CD4-positive, alpha-beta memory T cell (primary cell): ENCODE measurements at places on chromosomes 4 and X.

GRCh38 chr4:36900446-36900987 is 344.0 kb upstream of the NWD2 start:
- DNase-seq: no peak

GRCh38 chr4:108110450-108110849 is 58.3 kb downstream of the LEF1 start:
- DNase-seq: no peak

GRCh38 chrX:72100824-72101351 is 30.8 kb downstream of the RTL5 start:
- peak; percentile 89 for DNase-seq

DNA sequence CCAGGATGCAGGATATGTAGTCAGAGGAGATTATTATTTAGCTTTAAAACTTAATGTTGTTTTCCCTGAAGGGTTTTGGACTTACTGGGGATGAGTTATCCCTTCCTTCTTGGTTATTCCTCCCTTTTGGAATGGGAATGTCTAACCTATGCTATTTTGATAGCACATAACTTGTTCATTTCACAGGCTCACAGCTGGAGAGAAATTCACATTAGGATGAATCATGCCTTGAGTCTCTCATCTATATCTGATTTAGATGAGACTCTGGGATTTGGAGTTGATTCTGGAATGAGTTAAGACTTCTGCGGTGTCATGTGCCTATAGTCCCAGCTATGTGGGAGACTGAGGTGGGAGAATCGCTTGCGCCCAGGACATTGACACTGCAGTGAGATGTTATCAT is 81.1 kb downstream of the ATP11C start:
- no peak for DNase-seq

- no peak for DNase-seq
Measured at GRCh38 chrX:72705814-72706213, 8.3 kb downstream of the PHKA1 start.

DNA sequence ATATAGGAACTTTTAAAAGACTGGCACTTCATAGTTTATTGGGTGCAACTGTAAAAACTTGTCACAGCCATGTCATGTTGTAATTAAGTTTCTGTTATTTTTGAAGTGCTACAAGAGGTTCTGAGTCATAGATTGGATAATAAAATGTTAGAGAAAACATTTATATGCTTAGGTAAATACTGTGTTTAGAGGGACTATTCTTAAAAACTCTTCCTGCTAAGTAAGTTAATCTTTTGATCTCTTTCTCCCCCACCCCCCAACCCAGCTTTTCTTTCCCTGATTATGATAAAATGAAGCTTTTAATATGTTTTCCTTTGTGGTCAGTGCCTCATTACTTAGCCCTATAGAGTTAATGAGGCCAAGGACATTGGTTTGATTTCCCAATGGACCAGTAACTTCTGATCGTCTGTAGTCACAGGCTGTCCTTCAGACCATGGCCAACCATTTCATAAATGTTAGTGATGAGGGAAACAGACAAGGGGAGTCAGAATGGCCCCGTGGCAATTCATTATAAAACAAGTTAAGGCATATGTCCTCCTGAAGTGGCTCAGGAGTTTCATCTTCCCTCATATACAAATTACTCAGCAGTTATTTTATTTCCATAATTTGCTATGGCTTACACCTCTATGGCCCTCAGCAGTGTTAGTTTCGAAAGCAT is 3.9 kb upstream of the PDLIM5 start:
- DNase-seq: no peak

GRCh38 chr4:1376841-1377605 is 29.2 kb downstream of the NKX1-1 start:
- no peak for DNase-seq

DNA sequence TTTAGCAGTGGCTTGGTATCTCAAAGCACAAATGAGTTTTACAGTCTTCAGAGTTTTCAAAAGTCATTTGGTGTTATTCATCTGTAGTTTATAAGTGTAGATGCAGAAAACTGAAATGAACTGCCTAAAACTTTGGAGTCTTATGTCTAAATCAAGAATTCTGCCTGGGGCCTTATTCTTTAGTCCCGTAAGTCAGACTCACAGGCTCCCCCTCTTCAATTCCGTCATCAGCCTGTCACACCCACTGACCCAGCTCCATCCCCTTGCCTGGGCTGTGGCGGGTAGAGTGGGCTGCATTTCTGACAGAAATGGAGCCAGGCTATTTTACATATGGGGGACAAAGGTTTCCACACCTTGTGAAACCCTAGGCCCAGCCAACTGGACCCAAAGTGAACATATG is 44.3 kb downstream of the TSPAN5 start:
- DNase-seq: no peak

DNA sequence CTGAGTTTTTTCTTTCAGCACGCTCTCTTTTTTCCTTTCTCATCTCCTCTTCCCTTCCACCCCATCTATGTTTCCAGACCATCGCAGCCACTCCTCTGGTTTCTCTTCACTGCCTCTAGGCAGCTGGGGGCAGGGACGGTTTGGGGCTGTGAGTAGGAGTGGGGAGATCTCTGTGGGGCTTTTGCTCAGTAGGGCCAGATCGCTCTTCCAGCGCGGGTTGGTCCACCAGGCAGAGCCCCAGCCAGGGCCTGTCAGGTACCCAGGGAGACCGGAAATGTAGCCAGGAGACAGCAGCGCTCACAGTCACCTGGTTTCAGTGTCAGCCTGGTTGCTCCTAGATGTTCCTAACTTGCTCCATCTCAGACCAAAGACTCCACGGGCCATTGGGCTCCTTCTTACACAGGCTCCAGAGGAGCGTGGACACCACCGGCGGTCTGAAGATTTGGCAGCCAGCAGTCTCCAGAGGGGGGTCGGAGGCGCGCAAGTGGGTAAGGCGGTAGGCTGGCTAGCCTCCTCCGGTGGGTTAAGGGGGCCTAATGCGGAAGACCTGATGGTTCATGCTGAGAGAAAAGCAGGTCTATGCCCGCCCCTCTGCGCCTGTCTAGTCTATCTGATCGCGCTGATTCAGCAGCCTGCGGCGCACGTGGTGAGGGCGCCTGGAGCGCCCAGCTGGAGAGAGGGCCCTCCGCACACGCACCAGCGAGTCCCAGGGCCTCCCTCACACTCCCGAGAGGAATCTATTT is 1.8 kb downstream of the FGF5 start:
- DNase-seq: no peak

DNA sequence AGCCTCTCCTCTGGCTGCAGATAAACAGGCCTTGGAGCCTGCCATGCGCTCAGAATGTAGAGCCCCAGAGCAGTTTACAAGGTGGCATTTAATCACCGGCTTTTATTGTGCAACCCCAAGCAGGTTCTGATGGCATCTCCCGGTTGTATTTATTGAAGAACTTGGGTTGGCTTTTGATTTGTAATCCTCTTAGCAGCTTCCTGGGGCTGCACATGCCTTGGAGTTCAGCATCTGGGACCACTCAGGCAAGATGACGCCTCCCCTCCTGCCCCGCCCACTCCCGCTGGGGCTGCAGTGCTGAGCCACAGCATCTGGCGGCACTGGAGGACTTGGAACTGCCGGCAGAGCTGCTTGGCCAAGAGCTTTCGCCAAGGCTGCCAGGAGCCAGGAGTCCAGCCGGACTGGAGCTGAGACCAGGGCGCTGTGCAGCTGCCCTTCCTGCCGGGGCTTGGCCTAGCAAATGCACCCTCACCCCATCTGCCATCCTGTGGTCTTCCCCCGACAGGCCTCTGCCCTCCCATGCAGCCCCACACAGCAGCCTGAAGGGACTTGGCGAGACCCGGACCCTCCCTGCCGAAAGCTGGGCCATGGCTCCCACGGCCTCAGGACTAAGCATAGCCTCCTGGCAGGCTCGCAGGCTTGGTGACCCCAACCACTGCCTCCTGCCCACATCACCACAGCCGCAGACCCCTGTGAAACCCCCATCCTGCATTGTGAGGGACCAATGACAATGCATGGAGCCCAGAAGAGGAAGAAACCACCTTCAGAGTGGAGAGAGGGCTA is 5.4 kb downstream of the HTRA3 start:
- DNase-seq: no peak

GRCh38 chr4:73539386-73539785 is 57.8 kb downstream of the AFM start:
- no peak for DNase-seq

GRCh38 chr4:177057186-177057585 is 252.5 kb upstream of the NEIL3 start:
- DNase-seq: no peak

DNA sequence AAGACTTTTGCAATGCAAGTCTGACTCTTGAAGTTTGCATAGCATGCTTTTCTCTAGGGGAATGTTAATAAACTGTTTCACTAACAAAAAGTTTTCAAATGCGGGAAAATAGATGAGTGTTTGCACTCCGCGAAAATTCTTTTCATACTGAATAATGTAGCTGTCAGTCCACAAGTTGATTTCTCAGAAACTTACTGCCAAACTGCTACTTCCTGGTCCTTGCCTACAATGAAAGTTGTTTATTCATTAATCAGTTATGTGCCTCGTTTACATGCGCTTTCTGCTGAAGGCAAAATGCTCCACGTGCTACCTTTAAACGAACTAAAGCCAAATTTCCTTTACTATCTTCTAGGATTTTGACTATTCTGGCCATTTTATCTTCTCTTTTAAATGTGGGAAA is 166.2 kb downstream of the MAGEB17 start:
- no peak for DNase-seq

GRCh38 chr4:76897536-76898384 is at the start of gene SOWAHB:
Gene SOWAHB, minus strand, starts transcription at chr4:76898144. Its CDS starts 295 bp downstream, at chr4:76897849.
- DNase-seq: peak; percentile 36

GRCh38 chrX:42602136-42602535 is 175.8 kb downstream of the PPP1R2C start:
- DNase-seq: no peak

DNA sequence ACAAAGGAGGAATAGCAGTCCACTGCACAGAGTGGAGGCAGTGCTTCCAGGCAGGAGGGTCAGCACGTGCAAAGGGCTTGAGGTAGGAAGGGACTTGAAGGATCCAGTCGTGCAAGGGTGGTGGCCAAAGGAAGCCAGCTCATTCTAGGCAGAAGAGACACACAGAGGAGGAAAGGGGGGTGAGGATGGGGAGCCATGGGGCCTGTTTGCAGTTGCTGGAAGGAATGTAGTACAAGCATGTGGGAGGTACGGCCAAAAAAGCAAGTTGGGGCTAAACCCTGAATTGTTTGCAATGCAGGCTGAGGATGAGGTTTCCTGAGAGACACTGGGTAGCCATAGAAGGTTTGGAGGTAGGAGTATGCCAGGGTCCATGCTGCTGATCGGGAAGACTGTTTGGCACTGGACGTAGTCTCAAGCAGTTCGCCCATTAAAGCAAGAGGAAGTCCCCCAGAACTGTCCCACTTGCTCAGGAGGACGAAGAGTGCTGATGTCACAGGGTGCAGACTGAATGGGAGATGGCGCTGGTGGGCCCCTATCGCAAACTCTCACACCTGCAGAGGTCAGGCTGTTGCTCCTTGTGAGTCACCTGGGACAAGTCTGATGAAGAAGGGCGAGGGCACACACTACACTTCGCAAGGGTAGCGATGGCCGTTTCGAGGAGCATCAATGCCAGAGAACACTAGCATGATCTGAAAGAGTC is 9.1 kb upstream of the MAN2B2 start:
- no peak for DNase-seq
